PC-3 (cell line): ENCODE measurements at places on chromosomes 11 and 22.

DNA sequence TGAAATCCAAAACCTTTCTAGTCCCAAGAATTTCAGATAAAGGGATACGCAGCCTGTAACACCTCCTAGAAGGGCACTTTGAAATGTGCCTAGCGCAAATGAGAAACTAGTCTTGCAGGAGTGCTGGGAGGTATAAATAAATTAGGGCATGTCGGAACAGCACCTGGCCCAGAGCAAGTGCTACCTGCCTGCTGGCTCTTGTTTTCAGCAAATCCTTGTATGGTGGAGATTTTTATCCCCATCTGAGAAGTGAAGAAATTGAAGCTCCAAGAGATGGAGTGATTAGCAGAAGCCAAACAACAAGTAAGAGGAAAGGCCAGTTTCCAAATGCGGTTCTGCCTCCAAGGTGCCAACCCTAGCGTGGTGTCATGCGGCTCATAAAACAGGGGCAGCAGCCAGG, 36.7 kb upstream of the TFIP11 start:
- no peak for DNase-seq

DNA sequence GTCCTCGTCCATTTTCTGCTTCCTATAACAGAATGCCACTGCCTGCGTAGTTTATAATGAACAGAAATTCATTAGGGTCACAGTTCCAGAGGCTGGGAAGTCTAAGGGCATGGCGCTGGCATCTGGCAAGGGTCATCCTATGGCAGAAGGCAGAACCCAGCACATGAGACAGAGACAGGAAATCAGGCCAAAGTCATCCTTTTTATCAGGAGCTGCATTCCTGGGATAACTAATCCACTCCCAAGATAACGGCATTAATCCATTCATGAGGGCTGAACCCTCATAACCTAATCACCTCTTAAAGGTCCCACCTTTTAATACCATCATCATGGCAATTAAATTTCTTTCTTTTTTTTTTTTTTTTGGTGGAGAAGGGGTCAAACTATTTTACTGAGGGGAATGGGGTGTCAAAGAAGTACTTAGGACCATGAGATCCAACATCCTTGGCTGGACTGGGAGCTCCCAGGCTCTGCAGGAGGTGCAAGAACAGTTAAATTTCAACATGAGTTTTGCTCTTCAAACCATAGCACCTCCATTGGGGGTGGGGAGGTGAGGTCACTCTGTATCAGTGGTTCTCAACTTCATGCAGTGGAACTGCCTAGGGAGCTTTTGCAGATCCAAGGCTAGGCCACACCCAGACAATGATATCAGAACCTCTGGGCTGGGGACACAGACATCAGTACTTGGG, 4.4 kb downstream of the TMEM109 start:
- DNase-seq, result no peak

GRCh38 chr22:50061141-50061823, 3.2 kb upstream of the TTLL8 start:
- no peak for DNase-seq

- no peak for DNase-seq
Measured at GRCh38 chr11:59862252-59862651, 4.0 kb downstream of the TCN1 start.

DNA sequence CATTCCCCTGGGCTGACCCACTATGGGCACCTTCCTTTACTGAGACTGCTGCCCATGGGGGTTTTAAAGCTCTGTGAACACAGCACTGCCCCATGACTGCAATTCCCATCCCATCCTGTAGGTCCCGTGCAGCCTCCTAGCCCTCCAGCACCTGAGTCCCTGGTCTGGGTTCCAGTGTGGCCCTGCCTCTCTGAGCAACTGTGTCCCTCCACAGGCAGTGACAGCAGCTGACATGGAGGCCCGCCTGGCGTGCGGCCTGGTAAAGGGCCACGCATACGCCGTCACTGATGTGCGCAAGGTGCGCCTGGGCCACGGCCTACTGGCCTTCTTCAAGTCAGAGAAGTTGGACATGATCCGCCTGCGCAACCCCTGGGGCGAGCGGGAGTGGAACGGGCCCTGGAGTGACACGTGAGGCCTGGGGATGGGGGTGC, 12.6 kb downstream of the OMP start:
- DNase-seq, result peak; percentile 25

GRCh38 chr11:66100272-66101065, 30.4 kb downstream of the PACS1 start:
- DNase-seq, result no peak

GRCh38 chr11:119786431-119787073, 57.6 kb upstream of the NECTIN1 start:
- no peak for DNase-seq

DNA sequence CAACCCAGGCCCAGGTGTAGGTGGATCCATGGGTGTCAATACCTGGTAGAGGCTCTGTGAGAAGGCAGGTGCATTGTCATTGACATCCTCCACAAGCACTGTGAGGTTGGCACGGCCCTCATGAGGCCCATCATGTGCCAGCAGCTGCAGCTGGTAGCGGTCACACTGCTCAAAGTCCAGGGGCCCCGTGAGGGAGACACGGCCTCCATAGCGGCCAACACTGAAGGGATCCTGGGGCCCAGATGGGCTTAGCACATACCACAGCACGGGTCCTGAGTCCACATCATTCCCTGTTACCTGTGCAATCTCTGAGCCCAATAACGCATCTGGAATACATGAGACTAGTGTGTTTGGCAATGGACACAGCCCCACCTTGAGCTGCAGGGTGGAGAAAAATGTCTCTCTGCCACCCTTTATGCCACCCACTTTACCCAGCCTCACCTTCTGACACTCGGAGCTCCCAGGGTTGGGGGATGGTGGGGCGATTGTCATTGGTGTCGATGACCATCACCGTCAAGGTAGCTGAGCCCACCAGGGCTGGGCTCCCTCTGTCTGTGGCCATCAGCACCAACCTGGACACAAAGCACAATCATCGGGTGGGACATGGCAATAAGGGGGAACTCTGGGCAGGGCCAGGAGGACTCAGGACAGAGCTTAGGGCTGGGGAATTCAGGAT, 6.1 kb upstream of the TPP1 start:
- no peak for DNase-seq

- DNase-seq, result no peak
Measured at GRCh38 chr11:79174045-79175008, 266.5 kb downstream of the TENM4 start.

- DNase-seq, result peak; percentile 27
Measured at GRCh38 chr11:75369560-75370255, 18.2 kb upstream of the ARRB1 start.

GRCh38 chr11:91536366-91536765, 688.3 kb upstream of the FAT3 start:
- no peak for DNase-seq

- peak; percentile 67 for DNase-seq
Measured at GRCh38 chr11:72144807-72145565, 9.5 kb downstream of the FOLR3 start.

DNA sequence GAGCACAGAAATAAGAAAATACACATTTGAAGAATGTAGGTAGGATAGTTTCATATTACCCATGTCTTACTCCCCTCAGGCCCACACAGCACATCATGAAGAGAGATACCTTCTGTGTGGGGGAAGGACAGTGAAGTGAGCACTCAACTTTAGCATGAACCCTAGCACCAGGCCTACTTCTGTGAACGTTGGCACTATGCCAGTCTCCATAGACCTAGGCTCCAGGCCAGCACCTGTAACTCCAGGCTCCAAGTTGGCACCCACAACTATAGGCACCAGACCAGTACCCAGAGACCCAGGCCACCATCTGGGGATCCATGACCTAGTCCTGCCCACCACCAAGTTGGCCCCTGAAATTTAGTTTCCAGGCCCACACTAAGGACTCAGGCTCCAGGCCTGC, 410.9 kb downstream of the INSC start:
- no peak for DNase-seq

DNA sequence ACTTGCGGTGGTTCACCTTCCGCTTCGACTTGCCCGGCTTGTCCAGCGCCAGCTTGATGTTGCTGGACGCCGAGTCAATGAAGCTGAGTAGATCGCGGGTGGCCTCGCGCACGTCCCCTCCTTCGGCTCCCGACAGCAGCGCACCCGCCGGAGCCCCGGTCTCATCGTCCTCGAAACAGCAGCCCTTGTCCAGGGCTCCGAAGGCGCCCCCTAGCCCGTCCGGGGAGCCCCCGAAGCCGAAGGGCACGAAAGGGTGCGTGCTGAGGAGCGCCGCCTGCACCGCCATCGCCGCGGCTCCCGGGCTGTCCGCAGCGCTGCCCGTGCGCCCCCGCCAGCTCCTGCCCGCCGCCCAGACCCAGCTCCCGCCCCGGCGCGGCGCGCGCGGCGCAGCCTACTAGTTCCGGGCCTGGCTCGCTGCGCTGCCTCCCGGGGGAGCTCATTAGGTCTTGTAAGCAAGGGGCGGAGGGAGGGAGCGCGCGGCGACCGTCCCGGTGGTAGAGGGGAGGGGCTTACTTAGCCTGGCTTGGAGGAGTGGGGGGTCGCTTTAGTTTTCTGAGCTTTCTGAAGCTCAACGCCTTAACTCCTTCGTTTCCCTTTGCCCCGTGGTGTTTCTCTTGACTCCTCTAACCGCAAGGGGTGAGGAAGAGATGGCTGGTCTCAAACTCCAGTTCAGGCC, at the start of gene FAM181B:
TSS of gene FAM181B (minus strand) at position 421 of the 676 bp plus-strand sequence. CDS start at position 286, 135 bp downstream.
- no peak for DNase-seq

DNA sequence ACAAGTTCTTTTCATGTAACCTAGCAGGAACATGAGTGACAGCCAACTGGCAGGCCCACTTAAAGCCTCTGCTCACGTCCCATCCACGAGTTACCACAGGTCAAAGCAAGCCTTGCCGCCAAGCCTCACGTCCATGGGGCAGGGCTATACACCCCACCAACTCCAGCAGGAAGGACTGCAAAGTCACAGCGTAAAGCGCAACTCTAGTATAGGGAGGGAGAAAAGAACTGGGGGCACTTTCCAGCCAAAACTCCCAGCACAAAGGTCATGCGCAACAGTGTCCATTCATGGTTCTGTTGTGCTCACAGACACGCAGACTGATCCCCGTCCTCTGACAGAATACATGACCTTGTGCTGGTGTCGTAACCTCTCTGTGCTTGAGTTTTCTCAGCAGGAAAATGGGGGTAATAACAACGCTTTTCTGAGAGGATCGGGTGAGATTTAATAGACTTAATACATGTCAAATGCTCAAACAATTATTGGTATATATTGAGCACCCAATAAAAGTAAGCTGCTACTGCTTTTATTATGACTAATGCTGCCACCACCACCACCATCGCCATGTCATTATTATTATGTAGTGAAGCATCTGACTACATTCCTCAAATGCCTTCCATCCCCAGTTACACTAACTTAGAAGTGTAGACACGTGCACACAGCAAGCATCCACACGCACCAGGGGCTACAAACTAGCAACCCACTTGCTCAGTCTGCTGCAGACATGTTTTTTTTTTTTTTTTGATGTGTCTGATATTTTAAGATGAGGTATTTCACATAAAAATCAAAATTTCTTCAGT, 104.4 kb upstream of the PARVA start:
- peak; percentile 31 for DNase-seq

DNA sequence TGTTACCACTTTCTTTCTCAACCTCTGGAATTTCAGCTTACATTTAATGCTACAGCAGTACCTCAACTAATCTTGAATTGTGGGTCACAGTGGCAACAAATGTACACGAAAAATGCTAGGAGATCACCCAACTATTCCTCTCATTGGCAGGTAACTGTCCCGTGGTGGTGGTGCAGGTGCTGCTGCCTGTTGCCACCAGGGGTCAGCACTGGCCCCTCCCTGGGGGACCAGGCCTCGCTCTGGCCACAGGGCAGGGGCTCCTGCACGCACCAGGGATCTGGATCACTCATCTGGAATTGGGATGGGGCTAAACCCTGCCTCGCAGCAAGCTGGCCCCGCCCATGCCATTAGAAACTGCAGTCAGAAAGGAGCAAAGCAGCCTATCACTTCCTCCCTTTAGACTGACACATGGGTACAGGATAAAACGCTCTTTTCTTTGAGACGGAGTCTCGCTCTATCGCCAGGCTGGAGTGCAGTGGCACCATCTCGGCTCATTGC, 6.9 kb upstream of the POLDIP3 start:
- DNase-seq, result peak; percentile 69

DNA sequence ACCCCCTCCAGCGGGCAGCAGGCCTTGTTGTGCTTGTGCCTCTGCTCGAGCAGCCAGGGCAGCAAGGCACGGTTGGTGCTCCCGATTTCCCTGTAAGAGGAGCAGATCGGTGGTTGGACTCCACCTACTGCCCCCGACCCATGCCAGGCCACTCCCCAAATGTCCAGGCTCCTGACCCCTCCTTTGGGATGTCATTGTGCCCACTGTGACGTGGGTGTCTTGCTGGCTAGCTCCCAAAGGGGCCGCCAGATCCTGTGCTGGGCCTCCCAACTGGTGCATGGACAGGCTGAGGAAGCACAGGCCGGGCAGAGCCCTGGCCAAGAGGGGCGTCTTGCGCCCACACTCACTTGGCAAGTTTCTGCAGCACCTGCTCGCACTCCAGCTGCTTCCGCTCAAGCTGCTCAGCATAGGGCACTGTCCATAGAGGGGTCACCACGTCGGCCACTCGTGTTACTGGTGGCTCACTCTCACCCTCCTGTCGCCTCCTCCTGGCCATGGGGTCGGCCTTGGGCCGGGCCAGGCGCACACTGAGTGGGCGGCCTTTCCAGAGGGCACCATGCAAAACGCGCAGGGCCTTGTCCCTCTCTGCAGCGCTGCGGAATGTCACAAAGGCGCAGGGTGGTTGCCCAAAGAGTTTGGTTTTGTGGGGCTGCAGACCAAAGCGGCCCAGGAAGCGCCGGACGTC, at the start of gene RANBP1:
TSS of gene RANBP1 (plus strand) at position 414 of the 685 bp plus-strand sequence. CDS start at position 495, 81 bp downstream.
- no peak for DNase-seq

GRCh38 chr11:19244621-19245020, 3.9 kb upstream of the E2F8 start:
- DNase-seq, result peak; percentile 54

DNA sequence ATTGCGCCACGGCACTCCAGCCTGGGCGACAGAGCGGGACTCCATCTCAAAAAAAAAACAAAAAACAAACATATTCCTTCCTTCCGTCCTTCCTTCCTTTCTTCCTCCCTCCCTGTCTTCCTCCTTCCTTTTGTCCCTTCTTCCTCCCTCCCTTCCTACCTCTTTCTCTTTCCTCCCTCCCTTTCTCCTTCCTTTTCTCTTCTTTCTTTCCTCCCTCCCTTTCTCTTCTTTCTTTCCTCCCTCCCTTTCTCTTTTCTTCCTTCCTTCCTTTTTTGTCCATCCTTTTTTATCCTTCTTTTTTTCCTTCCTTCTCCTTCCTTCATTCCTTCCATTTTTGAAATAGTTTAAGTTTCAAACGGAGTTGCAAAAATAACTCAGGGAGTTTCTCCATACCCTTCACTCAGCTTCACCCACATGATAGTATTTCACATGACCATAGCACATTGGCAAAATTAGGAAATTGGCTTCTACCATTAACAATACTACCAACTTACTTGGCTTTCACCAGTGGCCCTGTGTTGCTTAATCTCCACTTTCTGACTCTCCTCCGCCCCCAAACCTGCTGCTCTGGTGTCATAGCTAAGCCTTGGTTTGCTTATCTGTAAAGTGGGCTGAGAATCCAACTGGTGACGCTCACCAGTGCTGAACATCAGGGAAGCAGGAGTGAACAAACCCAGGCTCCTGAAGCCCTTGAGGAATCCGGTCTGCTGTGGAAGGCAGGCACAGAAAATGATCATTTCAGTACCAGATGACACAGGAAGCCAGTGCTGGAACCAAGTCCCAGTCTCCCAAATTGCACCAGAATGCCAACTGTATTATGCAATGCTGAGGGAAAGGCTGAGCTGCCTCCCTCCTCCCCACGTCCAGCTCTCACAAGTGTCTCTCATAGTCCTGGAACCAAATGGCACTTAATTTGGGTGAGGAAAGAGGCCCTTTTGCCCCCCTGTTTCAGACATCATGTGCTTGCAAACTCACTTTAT, 17.2 kb upstream of the CRYBB3 start:
- no peak for DNase-seq
